ACHN (cell line): ENCODE measurements at places on chromosomes 16 and 17.

DNA sequence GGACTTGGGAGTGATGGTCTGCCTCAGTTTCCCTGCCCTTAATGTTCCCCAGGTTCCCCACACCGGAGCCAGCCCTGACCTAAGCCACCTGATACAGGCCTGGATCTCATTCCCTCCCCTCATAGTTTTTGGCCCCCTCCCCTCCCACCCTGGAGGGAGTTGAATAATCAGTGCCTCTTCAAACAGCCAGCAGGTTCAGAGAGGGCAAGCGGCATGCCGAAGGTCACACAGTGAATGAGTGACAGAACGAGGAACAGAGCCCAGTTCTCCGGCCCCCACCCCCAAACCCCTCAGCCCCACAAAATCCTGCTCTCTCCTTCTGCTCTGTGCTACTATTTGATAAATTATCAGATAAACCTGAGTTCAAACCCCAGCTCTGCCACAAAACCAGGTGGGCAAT is 31.2 kb downstream of the BEAN1 start:
- no peak for DNase-seq

DNA sequence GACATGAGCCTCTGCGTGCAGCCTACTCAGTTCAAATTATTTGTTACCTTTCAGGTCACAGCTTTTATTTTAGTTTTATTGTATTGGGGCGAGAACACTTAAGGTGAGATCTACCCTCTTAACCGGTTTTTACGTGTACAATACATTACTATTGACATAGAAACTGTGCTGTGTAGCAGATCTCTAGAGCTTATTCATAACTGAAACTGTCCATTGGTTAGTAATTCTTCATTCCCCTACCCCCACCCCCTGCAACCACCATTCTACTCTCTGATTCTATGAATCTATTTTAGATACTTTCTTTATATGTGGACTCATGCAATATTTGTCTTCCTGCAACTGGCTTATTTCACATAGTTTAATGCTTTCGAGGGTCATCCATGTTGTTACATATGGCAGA is 43.5 kb downstream of the KNOP1 start:
- no peak for DNase-seq

DNA sequence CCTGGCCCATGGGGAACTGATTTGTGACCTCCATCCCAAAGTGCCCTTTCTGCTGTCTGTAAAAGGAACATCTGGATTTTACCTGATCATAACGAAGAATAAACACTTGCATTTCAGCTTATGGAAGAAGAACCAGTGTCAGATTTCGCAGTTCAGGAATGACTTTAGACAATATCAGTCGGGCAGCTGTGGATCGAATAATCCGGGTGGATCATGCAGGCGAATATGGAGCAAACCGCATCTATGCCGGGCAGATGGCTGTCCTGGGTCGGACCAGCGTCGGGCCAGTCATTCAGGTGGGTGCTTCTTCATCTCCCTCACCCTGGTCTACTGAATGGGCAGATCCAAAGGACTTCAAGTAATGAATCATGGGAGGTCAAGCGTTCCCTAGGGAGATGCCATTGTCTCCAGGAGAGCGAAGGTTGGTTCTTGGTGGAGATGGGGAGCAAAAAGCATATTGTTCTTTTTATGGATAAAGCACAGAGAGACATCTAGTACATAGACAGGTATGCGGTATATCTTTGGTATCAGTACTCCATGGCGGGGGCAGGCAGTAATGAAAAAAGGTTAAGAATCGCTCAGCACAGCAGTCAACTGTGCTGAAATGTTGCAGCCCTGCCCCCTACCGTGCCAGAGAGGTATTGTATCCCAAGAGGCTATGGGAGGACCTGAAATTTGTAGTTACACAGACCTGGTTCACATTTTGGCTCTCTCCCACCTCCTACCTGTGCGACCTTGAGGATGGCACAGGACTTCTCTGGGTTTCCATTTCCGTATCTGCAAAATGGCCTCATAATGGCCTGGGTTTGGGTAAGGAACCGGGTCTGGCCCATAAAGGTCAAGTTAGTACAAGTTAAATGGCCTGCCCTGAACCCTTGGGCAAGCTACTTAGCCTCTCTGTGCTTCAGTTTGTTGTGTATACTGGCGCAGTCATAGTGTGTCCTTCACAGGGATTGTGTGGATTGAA is 4.7 kb downstream of the COQ7 start:
- peak; percentile 72 for DNase-seq

GRCh38 chr17:2018716-2019510 is 6.2 kb downstream of the RTN4RL1 start:
- no peak for DNase-seq

GRCh38 chr17:29195465-29196081 is 15.4 kb upstream of the MYO18A start:
- DNase-seq: no peak

DNA sequence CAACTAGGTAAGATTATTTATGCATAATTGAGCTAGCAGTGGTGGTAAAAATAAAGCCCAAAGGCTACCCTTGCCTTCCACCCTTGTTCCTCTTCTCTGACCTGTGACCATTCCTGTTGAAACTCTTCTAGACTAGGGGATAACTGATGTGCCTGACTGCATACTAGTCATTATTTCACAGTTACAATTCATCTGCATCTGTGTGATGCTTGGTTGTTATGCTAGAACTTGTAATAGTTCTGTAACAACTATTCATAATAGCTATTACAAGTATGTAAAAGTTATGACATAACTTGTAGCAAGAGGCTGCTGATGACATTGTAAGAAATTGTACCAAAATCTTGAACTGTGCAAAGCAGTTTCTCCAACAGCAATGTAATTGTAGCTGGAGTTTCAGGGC is 2.4 kb upstream of the VAC14 start:
- DNase-seq: no peak

DNA sequence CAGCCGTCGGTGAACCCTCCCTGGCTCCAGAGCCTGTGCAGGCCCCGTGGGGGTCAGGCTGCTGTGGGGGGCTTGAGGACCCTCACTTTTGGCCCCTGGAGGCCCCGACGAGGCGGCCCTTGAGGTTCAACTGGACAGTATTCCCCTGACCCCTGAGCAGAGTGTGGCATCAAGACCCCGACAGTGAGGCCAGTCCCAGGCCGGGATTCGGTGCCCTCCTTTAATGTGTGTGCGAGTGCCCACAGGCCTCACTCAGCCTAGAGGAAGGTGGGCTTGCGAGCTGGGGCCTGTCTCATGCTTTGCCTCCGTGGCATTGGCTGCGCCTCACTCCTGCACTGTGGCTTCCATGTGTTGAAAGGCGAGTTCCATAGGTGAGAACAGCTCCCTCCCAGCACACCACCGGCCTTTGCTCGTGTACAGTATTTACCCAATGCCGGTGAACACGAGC is 94.5 kb downstream of the METRNL start:
- no peak for DNase-seq

DNA sequence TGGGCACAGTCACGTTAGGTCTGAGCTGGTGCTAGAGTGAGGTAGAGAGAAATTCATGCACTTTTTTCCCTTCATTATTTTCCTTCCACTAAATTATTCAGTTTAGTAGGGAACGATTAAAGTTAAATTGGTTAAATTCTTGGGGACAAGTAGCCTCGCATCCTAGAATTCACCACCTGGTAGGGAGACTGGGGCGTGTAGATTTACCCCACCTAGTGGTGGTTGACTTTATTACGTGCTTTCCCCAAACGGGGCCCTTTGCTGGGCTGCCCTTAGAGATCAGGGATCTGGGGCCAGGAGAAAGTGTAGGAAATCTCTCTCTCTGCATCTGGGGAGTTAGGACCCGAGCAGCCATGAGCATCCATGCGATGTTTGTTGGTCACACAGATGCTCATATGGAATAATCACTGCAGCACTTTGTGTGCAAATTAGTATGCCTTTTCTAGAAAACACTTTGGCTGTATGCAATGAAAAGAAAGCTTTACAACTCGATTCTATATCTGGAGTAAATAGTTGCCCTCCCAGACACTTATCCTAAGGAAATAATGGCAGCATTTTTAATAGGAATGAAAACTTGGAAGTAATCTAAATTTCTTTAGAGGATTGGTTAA is 107.0 kb downstream of the PLCG2 start:
- peak; percentile 47 for DNase-seq

DNA sequence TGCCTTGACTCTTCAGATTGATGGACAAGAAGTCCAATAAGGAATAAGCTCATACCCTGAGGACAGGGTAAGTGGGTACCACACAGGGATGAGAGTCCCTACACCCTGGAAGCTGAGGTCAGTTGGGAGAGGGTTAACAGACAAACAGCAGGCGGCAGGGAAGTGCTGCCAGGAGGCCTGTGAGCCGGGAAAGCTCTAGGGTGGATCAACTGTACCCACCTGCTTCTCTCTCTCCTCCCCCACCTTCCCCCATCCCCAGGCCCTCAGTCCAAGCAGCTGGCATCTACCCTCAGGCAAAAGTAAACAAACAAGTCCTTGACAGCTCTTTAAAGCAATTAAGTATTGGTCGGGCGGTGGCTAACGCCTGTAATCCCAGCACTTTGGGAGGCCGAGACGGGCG is 20.7 kb upstream of the MYLK3 start:
- DNase-seq: no peak

DNA sequence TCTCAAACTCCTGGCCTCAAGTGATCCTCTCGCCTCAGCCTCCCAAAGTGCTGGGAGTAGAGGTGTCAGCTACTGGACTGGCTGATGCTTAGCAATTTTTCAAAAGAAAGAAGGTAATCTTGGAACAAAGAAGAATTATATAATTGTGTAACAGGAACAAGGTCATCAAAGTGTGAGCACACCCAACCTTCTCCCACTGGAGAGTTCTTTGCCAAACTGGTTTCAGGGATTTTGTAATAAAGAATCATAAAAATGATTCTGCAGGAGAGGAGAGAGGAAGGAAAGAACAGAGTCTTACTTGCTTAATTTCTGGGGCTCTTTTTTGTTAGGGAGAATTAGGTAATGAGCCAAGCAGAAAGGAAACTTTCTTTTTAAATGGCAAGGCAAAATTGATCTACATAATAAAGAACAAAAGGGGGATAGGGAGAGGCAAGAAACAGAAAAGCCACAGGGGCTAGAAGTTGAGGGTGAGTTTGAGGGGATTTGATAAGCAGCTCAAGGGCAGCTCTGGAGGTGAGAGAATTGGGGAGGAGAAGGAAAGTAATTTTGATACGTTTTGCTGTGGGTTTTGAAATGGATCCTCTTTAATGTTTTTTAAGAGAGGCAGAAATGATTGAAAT is 21.3 kb downstream of the CHD9NB start:
- no peak for DNase-seq

- no peak for DNase-seq
Measured at GRCh38 chr16:9183682-9184353, 92.4 kb downstream of the HAPSTR1 start.

DNA sequence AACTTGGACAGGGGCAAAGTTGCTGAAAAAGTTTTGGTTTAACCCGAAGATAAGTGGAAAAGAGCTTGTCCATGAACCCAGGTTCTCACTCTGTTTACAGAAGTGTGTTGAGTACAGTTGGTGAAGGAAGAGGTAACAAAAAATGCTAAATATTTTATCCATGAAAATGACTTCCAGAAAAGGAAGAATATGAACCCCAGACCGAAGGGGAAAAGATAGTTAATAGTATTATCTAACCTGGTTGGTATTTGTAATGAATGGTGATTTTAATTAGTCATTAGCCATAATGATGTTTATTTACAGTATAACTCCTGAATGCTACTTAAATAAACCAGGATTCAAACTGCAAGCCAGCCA is 574 bp upstream of the TMEM106A start:
- no peak for DNase-seq
